ENCODE measurements at places on chromosomes 16 and 17. TPM values are rescaled to one million over a fixed set of nuclear protein-coding genes. Genes with fewer than 3 reads are reported as not detected.

CEP295NL gene
- total RNA-seq = 1.8 TPM

DNA sequence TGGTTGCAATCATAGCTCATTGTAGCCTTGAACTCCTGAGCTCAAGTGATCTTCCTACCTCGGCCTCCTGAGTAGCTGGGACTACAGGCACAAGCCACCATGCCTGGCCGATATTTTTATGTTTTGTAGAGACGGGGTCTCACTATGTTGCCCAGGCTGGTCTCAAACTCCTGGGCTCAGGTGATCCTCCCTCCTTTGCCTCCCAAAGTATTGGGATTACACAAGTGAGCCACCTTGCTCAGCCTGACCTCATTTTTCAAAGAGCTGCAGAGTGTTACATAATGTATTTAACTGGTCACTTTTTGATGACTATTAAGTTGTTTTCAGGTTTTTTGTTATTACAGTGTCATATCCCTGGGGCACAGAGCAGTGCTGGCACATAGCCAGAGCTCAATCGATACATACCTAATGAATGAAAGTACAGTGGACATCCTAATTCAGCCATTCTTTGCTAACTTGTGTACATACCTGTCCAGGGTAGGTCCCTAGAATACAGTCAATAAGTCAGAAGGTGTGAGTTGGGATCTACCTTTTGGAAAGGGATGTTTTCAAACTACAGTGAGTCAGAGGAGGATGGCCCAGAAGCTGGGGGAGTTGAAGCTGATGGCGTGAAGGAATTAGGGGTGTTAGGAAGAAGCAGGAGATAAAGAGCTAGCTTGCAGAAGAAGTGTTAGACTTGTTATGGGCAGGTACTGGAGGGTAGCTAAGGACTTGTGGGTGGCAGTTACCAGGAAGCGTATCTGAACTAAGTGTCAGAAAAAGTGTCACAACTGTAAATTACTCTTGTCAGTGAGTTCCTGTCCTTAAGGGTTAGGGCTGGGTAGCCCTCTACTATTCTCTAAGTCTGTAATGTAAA, 20.1 kb upstream of the CYLD start:
- no peak for DNase-seq

DNA sequence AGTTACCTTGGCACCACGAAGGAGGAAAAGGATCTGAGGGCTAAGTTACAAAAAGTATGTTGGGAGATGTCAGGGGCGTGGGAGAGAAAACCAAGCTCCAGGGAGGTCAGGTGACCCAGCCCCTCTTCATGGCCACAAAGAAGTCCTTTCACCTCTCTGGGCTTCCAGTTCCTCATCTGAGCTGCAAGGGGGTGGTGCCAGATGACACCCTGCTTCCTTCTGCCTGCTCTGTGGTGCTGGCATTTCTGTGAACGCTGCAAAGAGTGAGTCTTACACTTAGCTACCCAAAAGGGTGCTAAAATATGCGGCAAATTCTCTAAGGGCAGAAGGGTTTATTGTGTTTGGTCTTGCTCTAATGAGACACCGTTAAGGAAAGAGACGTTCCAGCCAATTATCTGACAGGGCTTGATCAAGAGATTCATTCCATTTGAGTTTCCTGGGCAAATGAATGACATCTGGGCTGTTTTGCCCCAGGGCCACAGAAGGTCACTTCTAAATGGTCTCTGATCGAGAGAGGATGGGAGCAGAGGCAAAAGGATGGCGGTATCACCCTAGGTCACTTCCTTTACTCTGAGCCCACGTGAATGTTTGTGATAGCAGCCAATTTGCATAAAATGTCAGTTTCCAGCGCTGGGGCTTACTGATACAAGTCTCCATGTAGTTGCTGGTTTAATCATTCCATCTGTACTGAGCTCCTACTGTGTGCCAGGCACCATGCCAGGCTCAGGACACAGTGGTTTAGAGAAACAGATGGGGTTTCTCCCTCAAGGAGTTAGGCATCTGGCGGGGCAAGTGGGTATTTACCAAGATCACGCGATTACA, 210.2 kb downstream of the KATNIP start:
- no peak for DNase-seq

DNA sequence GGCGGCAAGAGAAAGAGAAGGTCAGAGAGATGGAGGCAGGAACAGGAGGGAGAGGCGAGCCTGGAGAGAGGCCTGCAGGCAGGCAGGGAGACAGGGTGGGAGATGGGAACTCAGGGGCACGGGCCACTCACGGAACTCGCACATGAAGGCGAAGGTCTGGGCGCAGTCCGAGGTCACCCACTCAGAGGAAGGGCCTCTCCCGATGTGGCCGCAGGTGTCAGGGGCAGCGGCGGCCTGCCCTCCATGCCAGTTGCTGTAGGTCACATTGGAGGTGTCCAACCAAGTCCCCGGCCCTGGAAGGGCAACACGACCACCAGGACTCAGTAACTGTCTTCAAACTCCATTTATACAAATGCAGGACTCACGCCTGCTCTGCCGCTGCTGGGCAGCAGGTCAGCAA, 22.4 kb upstream of the BCO1 start:
- no peak for DNase-seq

MRPL38 gene
- total RNA-seq = 49.4 TPM

DNA sequence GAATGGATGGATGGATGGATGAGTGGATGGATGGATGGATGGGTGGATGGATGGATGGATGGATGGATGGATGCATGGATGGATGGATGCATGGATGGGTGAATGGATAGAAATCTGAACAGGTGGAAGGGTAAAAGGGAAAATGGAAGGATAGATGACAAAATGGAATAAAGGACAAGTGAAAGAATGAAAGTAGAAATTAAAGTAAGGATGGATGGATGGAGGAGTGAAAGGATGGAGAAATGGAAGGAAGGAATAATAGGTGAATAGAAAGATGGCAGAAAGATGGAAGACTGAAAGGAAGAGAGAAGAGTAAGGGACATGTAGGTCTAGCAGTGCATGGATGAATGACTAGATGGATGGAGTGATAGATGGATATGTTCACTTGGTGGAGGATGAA, 29.9 kb downstream of the VWA3A start:
- DNase-seq = no peak

GRCh38 chr16:13296206-13296605, 394.8 kb downstream of the SHISA9 start:
- no peak for DNase-seq

SLC6A2 gene
- not detected for total RNA-seq

DNA sequence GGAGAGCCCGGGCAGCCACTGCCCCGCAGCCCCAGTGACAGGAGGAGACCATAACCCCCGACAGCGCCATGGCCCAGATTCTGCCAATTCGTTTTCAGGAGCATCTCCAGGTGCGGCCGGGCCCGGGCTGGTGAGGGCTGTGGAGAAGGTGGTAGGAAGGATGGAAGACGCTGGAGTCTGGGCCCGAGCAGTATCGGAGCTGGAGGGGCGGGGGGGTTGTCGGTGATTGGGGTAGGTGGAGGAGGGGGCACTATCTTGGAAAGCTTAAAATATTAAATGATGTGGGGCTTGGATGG, 317 bp downstream of the CLTC start:
- no peak for DNase-seq

DNA sequence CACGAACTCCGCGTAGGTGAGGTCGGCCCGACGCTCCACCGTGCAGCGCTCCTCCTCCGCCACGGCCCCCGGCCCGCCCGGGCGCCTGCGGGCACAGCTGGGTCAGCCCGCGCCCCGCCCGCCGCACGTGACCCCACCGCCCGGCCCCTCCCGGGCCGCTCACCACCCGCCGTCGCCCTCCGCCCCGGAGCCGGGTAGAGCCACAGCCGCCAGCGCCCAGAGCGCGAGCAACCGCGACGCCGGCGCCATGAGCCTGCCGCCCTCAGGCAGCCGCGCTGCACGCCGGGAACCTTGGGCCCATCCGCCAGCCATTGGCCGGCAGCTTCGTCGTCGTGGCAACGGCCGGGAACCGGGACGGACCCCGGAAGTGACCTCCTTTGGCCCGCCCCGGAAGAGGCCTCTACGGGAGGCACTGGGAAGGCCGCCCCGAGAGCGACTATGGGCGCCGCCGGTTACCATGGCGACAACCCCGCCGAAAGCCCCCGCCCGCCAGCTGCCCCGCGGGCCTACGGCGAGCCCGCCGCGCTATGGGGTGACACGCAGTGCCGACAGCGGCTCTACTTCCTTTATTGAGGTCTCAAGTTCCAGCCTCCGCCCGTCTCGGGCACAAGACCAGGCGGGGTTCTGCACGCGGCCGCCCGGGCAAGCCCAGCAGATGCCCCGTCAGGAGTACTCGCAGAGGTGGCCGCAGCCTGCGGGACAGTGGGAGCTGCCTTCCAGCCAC, at the start of gene JMJD8:
TSS of gene JMJD8 (minus strand) at position 264 of the 724 bp plus-strand sequence. CDS start at position 249, 15 bp downstream.
- DNase-seq = peak; percentile 87

MT1E gene
- 75.8 TPM for total RNA-seq

DPEP3 gene
- not detected for total RNA-seq

GRCh38 chr17:60926466-60927183, 249.0 kb downstream of the BCAS3 start:
- no peak for DNase-seq

- DNase-seq = no peak
These were observed 116.9 kb downstream of the DNAH3 start for GRCh38 chr16:21033704-21034103.

All from kidney epithelial cell (primary cell).